ENCODE measurements at places on chromosomes 11 and 22.

- no peak for DNase-seq
These were observed 17.4 kb downstream of the CEP164 start for GRCh38 chr11:117345039-117345438.

GRCh38 chr11:35494957-35495490, 30.4 kb downstream of the PAMR1 start:
- DNase-seq, result no peak

DNA sequence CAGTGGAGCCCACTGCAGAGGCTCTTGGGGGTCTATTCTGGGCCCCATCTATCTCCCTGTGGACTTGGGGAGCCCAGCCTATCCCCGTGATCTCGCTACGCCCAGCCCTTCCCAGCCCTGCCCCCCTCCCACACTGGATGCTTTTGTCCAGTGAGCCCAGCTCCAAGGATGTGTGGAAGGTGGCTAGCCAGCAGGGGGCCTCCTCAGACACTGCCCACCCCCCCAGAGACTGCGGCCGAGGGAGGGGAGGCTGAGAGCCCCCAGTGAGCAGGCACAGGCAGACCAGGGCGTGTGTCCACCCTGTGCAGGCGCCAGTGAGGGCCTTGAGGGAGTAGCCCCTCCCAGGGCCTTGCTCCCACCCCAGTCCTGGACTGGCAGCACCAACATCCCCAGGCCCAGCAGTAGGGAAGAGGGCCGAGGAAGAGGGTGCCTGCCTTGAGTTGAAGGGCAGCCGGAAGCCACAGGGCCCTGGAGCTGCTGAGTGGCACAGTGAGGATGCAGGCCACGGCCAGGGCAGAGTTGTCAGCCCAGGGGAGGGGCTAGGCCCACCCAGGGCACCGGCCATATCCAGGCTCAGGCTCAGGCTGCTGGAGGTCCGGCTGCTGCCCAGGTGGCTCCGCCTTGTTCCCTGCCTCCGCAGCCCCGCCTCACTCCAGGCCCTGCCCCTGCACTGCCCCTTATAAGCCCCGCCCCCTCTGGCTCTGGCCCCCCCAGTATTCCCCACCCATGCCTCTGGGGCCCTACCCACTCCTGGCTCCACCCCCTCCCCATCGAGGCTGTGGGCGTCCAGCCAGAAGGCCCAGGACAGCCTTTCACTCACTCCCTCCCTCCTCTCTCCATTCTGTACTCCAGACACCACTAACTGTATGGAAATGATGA, 28.0 kb downstream of the MOB2 start:
- DNase-seq, result peak; percentile 76

DNA sequence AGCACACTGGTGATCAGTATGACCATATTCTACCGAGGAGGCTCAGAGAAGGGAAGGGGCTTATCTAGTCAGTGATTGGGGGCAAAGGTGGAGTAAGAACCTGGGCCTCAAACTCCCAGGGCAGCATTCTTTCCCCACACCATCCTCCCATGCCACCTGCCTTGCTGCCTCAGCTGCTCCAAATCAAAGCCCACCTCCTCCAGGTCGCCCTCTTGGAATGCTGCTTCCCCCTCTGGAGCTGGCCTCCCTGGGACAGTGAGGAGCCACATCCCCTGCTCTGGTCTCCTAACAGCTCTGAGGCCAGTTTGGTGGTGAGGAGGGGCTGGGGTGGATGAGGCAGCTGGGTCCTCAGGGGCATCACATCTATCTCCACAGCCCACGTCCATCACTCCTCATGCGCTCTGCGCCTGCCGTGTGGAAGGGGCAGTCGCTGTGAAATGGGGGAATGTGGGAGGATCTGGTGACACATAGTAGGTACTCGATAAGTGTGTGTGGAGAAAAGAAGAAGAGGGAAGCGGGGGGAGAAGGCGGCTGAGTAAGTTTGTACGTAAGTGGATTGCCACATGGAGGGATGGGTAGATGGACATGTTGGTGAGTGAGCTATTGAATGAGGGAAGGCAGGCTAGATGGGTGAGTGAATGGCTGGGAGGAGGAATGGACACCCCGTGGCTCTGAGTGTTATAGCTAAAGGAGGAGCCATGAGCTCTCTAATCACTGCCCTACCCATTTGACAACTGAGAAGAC, 16.1 kb upstream of the ARHGEF17 start:
- no peak for DNase-seq

DNA sequence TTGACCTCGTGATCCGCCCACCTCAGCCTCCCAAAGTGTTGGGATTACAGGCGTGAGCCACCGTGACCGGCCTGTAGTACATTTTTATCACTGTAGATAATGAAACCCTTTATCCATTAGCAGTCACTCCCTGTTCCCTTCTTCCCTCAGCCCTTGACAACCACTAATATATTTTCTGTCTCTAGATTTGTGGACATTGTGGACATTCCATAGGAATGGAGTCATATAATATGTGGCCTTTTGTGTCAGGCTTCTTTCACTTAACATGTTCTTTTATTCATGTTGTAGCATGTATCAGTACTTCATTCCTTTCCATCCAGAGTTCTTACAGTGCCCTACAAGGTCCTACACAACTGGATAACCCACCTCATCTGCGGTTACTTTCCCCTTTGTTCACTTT, 30.5 kb downstream of the RRM1 start:
- no peak for DNase-seq

GRCh38 chr22:19576460-19577421, 52.5 kb upstream of the CLDN5 start:
- DNase-seq, result no peak

DNA sequence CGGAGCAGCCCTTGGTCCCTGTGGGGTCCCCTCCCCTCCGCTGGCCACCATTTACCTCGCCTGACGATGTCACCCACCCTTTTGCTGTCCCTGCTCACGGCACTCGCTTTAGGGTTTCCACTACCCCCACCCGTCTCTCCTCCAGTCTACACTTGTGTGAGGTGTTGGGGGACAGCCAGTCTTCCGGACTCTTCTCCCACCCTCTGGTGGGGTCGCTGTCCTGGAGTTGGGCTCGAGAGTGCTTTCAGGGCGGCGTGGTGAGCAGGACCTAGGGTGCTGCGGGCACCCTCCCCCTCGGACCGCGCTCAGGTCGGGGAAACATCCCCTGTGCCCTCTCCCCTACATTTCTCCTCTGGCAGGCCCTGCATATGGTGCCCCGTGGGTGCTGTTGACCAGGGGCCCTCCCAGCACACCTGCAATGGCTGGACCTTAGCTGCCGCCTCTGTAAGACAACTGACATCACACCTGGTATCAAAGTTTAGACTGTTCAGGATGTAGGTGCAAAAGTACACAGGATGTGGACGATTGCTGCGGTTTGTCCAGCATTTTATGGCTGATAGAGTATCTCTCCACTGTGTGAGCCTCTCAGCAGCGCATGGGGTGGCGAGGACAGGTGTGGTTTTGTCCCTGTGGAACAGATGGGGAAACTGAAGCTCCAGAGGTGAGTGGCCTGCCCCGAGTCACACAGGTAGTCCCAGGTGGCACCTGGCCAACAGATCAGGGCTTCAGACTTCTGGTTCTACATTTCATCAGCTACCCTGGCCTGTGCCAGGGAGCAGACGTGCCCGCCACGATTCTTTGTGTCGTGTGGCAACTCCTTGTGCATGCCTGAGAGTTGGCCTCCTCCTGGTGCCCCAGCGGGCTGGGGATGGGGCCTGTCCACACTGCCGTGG, 1.2 kb downstream of the GRK2 start:
- DNase-seq, result no peak

- no peak for DNase-seq
These were observed 31.8 kb upstream of the FCHSD2 start for GRCh38 chr11:73173755-73174494.

- no peak for DNase-seq
These were observed 43.9 kb upstream of the PRODH start for GRCh38 chr22:18979957-18980356.

GRCh38 chr22:19714312-19715187, at the start of gene SEPTIN5:
Gene SEPTIN5, plus strand, starts transcription at chr22:19714503. Its CDS starts 86 bp downstream, at chr22:19714589.
- no peak for DNase-seq

- DNase-seq, result no peak
These were observed 22.3 kb upstream of the TESMIN start for GRCh38 chr11:68773521-68774193.

GRCh38 chr11:68142441-68143309, 21.5 kb upstream of the CHKA start:
- DNase-seq, result no peak

GRCh38 chr11:36751335-36751781, 153.3 kb upstream of the RAG2 start:
- no peak for DNase-seq

- DNase-seq, result peak; percentile 32
These were observed 29.1 kb downstream of the MAP6 start for GRCh38 chr11:75639762-75640181.

GRCh38 chr11:419248-420005, 4.6 kb upstream of the SIGIRR start:
- no peak for DNase-seq

GRCh38 chr11:121567995-121568394, 115.2 kb upstream of the SORL1-AS1 start:
- no peak for DNase-seq

DNA sequence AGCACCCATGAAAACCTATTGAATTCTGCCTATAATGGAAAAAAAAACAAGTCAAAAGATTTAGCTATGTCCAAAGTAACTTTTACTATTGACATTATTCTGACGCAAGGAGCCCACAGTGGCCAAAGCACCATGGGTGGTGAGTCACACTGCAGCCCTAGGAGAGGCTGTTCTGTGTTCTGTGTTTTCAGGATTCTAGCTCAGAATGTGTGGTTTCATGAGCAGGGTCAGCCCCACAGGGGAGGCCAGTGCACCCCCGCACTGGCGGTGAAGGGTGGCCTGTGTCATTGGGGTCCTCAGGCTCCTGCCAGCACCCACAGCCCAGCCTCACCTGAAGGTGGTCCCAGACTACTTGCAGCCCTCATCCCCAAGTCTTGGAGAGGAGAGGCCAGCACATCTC, 112.2 kb downstream of the BRD1 start:
- DNase-seq, result no peak

DNA sequence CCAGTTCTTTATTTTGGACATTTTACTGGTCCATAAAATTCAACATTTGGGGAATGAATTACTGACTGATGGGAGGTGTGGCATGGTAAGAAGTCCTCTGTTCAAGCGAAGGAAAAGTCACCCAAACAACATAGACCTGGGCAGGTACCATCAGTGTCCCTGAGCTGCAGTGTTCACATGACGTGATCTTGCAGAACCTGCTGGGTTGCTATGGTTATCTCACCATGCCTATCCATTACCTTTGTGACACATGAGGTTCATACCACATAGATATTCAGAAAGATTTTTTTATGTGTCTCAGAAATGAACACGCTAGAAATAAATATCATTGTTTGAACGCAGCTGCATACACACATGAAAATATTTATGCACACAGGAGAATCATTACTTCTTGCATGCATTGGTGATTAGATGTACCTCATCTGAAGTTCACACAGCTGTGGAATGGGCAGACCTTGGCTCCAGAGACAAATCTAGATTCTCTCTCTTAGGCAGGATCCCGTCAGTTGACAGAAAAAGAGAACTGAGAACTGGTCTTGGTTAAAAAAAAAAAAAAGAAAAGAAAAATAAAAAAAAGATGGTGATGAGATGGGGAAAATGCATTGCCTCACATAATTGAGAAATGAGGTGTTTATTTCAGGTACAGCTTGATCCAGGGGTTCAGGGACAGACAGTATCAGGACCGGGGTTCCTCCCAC, 21.4 kb upstream of the RCN1 start:
- no peak for DNase-seq

- DNase-seq, result no peak
These were observed 41.3 kb upstream of the TTC12 start for GRCh38 chr11:113272927-113273615.

DNA sequence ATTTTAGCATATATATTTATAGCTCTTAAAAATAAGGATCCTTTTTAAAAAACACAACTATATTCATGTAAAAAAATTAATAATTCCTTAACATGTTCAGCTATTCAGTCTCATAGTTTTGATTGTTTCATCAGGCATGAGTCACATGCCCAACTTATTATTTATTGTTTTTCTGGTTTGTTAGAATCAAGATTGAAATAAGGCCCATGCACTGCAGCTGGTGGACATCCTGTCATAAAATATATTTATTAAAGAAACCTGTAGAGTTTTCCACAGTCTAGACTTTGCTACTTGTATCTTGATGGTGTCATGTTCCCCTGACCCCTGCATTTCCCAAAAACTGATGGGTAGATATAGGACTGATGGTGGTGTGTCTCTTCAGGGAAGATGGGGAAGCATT, 77.4 kb downstream of the PARVA start:
- no peak for DNase-seq

DNA sequence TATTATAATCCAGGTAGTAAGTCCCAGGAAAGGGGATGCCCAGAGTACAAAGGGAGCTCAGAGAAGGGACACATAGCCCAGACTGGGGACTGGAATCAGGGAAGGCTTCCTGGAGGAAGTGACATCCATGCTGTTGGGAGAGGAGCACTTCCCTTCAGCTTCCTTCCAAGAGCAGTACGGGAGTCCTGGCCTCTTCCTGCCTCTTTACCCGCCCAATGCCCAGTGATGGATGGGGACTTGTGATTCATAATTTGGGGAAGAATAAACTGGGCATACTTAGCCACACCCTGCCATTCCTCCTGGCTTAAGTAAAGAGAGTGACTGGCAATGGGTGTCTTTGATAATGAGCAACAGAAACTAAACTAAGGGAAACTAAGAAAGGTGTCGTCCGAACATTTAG, 11.5 kb downstream of the C11orf91 start:
- no peak for DNase-seq

GRCh38 chr11:65862191-65862735, 2.0 kb downstream of the MUS81 start:
- DNase-seq, result no peak

- DNase-seq, result no peak
These were observed 10.4 kb upstream of the SYT8 start for GRCh38 chr11:1824221-1825038.

- no peak for DNase-seq
These were observed 15.1 kb downstream of the SCGB1A1 start for GRCh38 chr11:62433904-62434276.

GRCh38 chr11:57513452-57513795, 2.1 kb downstream of the SLC43A1 start:
- DNase-seq, result no peak

GRCh38 chr11:72238040-72238450, 5.9 kb downstream of the PHOX2A start:
- peak; percentile 78 for DNase-seq

GRCh38 chr11:30935861-30936260, 349.7 kb upstream of the MPPED2 start:
- no peak for DNase-seq

DNA sequence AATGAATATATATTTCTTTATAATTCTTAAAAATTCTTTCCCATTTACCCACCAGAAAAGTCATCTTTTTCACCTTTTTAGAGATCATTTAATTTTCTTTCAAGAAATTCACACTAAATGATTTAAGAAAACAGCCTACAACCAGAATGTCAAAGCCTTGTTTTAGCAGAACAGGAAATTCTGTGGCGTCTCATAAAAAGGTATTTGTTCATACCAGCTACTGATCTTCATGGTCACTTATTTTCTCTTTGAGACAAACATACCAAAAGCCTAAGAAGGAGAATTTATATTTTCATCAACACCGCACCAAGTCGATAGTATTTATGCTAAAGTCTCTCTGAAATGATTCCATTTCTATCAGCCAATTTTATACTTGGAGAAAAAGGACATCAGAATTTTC, 105.3 kb downstream of the ETS1 start:
- DNase-seq, result no peak
